ENCODE measurements at places on chromosomes 11 and 22.

DNA sequence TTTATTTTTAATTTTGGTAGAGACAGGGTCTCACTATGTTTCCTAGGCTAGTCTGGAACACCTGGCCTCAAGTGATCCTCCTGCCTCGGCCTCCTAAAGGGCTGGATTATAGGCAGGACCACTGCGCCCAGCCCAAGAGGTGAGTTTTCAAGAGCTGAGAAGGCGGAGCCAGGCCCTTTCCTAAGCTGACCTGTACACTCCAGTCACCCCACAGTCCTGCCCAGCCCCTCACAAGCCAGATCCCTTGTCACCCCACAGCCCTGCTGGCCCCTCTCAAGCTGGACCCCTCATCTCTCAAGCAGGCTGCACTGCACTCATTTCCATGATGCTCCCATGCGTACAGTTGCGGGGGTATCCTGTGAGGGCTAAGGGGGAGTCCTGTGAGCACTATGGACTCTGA, 2.9 kb downstream of the DENND6B start:
- no peak overlapping the region for H3K4me3 ChIP-seq
- H3K27me3 ChIP-seq = no peaks in the 10 kb centered on the region
- no peaks in the 10 kb centered on the region for H3K4me1 ChIP-seq
- no peak for DNase-seq
- H3K36me3 ChIP-seq = no peaks in the 10 kb centered on the region

DNA sequence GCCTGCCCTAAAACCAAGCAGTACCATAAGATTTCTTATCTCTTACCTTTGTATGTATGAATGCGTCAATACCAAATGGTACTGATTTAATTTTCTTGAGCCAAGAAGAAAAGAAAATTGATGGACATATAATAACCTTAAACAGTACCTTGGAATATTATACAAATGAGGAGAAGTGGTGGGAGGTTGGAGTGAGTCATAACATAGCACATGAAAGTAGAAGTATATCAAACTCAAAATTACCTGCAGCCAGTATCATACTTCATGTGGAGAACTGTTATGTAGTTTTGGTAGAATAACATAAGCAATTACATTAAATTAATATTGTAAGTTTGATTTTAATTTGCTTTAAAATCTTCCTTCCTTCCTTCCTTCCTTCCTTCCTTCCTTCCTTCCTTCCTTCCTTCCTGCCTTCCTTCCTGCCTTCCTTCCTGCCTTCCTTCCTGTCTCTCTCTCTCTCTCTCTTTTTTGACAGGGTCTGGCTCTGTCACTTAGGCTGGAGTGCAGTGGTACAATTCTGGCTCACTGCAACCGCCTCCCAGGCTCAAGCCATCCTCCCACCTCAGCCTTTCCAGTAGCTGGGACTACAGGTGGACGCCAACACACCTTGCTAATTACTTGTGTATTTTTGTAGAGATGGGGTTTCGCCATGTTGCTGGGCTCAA, 460.9 kb upstream of the CCDC90B start:
- no peaks in the 10 kb centered on the region for H3K4me1 ChIP-seq
- H3K36me3 ChIP-seq = no peaks in the 10 kb centered on the region
- H3K27me3 ChIP-seq = no peaks in the 10 kb centered on the region
- no peak overlapping the region for H3K4me3 ChIP-seq

DNA sequence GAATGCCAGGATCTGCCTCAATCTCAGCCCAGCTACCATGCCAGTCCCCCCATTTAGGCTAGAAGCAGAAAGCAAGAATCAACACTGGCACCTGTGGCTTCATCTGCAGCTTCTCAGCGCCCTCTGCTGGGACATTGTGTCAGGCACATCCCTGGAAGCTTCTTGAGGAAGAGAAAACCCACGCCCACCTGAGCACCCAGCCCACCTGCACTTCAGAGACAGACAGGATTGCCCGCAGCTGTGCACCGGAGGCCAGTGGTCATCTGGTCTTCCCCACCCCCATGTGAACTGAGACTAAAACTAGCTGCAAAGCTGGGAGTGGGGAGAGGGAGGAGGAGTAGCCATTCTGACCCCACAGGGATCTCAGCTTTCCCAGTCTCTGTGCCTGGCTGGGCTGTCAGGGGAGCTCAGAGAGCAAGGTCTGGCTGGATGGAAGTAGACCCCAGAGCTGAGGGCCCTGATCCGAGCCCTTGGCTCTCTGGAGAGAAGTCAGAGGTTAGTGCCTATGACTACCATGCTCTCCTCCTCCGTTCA, 66.8 kb downstream of the FEZ1 start:
- no peaks in the 10 kb centered on the region for H3K36me3 ChIP-seq
- H3K4me3 ChIP-seq = no peak overlapping the region
- peak; percentile 49 for DNase-seq
- no peaks in the 10 kb centered on the region for H3K27me3 ChIP-seq

DNA sequence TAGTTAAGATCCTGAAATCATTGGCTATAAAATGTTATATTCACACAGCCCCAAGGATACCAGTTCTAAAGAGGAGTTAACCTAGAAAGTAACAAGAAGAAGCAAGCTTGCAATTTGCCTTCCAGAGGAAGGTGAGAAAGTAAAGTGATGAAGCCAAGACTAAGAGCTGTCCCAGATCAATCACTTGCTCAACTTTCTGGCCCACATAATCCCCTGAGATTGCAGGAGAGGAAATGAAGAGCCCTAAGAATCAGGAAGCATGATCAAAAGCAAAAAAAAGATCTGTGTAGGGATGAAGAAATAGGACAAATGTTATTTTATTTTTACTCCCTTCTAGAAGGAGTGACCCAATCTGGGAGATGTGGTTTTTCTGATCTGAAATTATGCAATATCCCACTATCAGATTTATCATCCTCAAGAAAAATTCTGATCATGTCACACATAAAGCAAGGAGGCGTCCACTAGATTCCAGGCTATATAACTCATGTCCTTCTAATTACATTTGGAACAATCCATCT, 180.3 kb upstream of the GUCY1A2 start:
- no peaks in the 10 kb centered on the region for H3K27me3 ChIP-seq

DNA sequence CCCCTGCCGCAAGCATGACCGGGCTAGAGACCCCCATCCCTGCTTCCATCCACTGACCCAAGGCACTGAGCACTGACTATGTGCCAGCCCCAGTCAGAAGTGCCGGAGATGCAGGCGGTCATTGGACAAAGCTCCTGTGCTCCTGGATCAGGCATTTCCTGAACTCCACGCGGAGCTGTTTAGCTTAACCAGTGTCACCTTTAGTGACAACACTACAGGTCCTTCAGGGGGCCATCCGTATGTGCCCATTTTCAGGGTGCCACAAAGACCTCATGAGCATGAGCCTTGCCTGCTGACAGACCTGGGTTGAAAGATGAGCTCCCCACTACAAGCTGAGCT, 63.0 kb upstream of the FGF3 start:
- H3K4me3 ChIP-seq = no peak overlapping the region
- no peaks in the 10 kb centered on the region for H3K36me3 ChIP-seq
- DNase-seq = no peak
- H3K27me3 ChIP-seq = no peaks in the 10 kb centered on the region
- no peak overlapping the region for H3K27ac ChIP-seq
